Bladder microvascular endothelial cell (primary cell): ENCODE measurements at places on chromosomes 1 and 21. TPM values are rescaled to one million over a fixed set of nuclear protein-coding genes. Genes with fewer than 3 reads are reported as not detected.

The OR2T33 gene
- total RNA-seq, result not detected in 2 replicates

The KRTAP6-3 gene
- total RNA-seq, result not detected in 2 replicates

The ZNF684 gene
- total RNA-seq, result 4.0 and 4.7 TPM in 2 replicates

The RGS4 gene
- 12.0 and 29.3 TPM in 2 replicates for total RNA-seq

The HSPA6 gene
- under 0.01 and 0.38 TPM in 2 replicates for total RNA-seq

The LIN28A gene
- not detected in 2 replicates for total RNA-seq

The PAPPA2 gene
- total RNA-seq, result 0.16 and 0.31 TPM in 2 replicates

The ALPL gene
- 0.31 and 0.32 TPM in 2 replicates for total RNA-seq

The ZBTB8A gene
- total RNA-seq, result 4.7 and 10.1 TPM in 2 replicates

The SLC9C2 gene
- total RNA-seq, result under 0.01 TPM in 1 of 2 replicates, not detected in the other

The DMRTA2 gene
- 0.06 TPM in 1 of 2 replicates, not detected in the other for total RNA-seq

The AQP10 gene
- total RNA-seq, result not detected in 2 replicates

The SLC45A1 gene
- 0.16 and 1.8 TPM in 2 replicates for total RNA-seq

The OR6K3 gene
- total RNA-seq, result not detected in 2 replicates

The GJC2 gene
- 0.49 and 4.9 TPM in 2 replicates for total RNA-seq

The CRP gene
- not detected in 2 replicates for total RNA-seq

The C4BPA gene
- total RNA-seq, result not detected in 2 replicates

The PPIH gene
- total RNA-seq, result 19.9 and 26.2 TPM in 2 replicates

The PYHIN1 gene
- not detected in 2 replicates for total RNA-seq

The DCST1 gene
- not detected in 2 replicates for total RNA-seq

The PARK7 gene
- 229 and 268 TPM in 2 replicates for total RNA-seq

The CATSPER4 gene
- not detected in 2 replicates for total RNA-seq

The FCRLB gene
- 0.19 and 0.97 TPM in 2 replicates for total RNA-seq

The OXCT2 gene
- 2.3 and 4.5 TPM in 2 replicates for total RNA-seq

The CYP4A22 gene
- total RNA-seq, result not detected in 2 replicates

The BTF3L4 gene
- total RNA-seq, result 24.3 and 24.6 TPM in 2 replicates

The OPTC gene
- total RNA-seq, result not detected in 2 replicates

The TTLL10 gene
- not detected in 2 replicates for total RNA-seq

The KRTAP19-3 gene
- not detected in 2 replicates for total RNA-seq

The PPIAL4G gene
- total RNA-seq, result not detected in 2 replicates

The PRDM16 gene
- total RNA-seq, result under 0.01 and 0.19 TPM in 2 replicates

The WRAP73 gene
- total RNA-seq, result 14.9 and 25.6 TPM in 2 replicates

The NAV1 gene
- 12.0 and 18.1 TPM in 2 replicates for total RNA-seq

The C1orf53 gene
- total RNA-seq, result 0.49 and 1.3 TPM in 2 replicates

The IL24 gene
- total RNA-seq, result not detected in 2 replicates

The F3 gene
- total RNA-seq, result 1.6 and 3.5 TPM in 2 replicates

The TRIM46 gene
- 1.6 and 4.5 TPM in 2 replicates for total RNA-seq

The CLSTN1 gene
- 62.3 and 132 TPM in 2 replicates for total RNA-seq

The PTPN7 gene
- total RNA-seq, result 0.13 and 0.49 TPM in 2 replicates

The HJV gene
- total RNA-seq, result not detected in 2 replicates

The FMO5 gene
- 1.5 and 2.6 TPM in 2 replicates for total RNA-seq

The ADAMTS4 gene
- 9.7 and 9.9 TPM in 2 replicates for total RNA-seq

The MROH7 gene
- under 0.01 TPM in 1 of 2 replicates, not detected in the other for total RNA-seq

The HUNK gene
- under 0.01 TPM in 1 of 2 replicates, not detected in the other for total RNA-seq

The SYT14 gene
- 0.32 and 1.1 TPM in 2 replicates for total RNA-seq

The KRTAP12-4 gene
- total RNA-seq, result not detected in 2 replicates

The ILDR2 gene
- under 0.01 TPM in 1 of 2 replicates, not detected in the other for total RNA-seq

The HOOK1 gene
- 0.19 TPM in 1 of 2 replicates, not detected in the other for total RNA-seq

The PLD5 gene
- total RNA-seq, result not detected in 2 replicates

The S100B gene
- total RNA-seq, result not detected in 2 replicates

The OLFML2B gene
- under 0.01 and 0.13 TPM in 2 replicates for total RNA-seq

The F13B gene
- total RNA-seq, result not detected in 2 replicates

The GBP7 gene
- total RNA-seq, result not detected in 2 replicates

The CELA2A gene
- not detected in 2 replicates for total RNA-seq
